ENCODE measurements at places on chromosomes 1 and 21. TPM values are rescaled to one million over a fixed set of nuclear protein-coding genes. Genes with fewer than 3 reads are reported as not detected.

GRCh38 chr1:176785791-176786190 lies 322.8 kb downstream of the PAPPA2 start:
- DNase-seq, result no peak

DNA sequence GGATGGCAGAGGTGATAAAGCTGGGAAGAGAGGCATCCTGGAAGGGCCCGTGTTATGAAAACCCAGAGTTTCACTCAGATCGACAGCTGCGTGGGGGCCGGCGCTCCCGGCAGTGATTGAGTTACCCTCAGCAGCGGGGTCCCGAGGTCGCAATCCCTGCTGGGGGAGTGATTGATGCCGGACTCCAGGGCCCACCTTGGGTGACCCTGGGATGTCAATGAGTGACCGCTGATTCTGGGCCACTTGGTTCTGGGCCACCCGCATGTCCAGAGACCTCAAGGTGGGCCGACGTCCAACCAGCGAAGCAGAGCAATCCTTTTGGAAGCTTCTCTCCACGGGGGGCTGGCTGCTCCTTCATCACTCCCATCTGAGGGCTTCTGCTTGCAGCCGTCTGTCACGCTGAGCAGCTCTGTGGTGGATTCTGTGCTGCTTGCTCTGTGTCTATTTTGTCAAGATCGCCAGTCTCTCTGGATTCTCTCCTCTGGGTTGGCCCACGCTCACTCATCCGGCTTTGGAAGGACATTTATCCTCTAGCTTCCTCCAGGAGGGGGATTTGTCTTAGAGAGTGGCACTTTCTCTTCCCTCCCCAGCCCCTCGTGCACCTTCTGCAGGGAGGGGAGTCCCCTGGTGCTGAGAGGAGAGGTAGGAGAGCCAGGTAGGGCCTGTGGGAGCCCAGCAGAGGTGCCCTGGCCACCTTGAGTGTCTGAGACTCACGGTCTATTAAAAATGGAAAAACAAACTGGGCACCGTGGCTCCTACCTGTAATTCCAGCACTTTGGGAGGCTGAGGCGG lies 110.9 kb upstream of the C1orf174 start:
- no peak for DNase-seq

DNA sequence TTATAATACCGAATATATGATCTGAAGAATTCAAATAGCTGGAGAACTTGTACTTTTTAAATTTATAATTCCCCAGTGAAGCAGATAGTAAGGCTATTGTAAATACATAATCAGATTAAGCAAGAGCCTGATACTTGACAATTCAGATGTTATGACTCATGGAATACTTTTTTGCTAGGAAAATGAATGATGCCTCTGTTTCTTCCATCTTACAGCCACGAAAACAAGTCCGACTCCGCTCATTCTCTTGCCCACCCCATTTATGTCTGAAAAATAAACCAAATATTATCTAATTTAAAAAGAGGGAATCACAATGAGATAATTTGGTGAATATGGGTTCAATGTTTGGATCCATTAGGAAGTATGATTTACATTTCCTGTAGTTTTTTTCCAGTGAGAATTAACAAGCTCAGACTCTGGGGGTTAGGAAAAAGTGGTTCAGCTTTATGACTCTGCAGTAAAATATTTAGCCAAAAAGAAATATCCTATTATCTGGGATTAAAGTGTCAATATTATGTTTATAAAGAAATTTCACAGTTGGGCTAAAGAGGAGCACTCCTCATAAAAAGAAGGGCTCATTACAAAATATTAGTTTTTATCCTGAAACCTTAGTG lies 50.4 kb upstream of the DAB1 start:
- no peak for DNase-seq

FALEC gene
- total RNA-seq, result 1.0 TPM

SHISAL2A gene
- 0.23 TPM for total RNA-seq
